OCI-LY7 (cell line): ENCODE measurements at places on chromosomes 13 and 19. TPM values are rescaled to one million over a fixed set of nuclear protein-coding genes. Genes with fewer than 3 reads are reported as not detected.

The RNF113B gene
- not detected in 2 replicates for total RNA-seq

The SERPINE3 gene
- total RNA-seq, result not detected in 2 replicates

The PCDH20 gene
- total RNA-seq, result not detected in 2 replicates

The ZNF101 gene
- total RNA-seq, result 66.6 and 87.0 TPM in 2 replicates

The CEACAM4 gene
- not detected in 2 replicates for total RNA-seq

The GPC6 gene
- not detected in 2 replicates for total RNA-seq
